GM12892 (cell line): ENCODE measurements at places on chromosomes 6 and 20.

DNA sequence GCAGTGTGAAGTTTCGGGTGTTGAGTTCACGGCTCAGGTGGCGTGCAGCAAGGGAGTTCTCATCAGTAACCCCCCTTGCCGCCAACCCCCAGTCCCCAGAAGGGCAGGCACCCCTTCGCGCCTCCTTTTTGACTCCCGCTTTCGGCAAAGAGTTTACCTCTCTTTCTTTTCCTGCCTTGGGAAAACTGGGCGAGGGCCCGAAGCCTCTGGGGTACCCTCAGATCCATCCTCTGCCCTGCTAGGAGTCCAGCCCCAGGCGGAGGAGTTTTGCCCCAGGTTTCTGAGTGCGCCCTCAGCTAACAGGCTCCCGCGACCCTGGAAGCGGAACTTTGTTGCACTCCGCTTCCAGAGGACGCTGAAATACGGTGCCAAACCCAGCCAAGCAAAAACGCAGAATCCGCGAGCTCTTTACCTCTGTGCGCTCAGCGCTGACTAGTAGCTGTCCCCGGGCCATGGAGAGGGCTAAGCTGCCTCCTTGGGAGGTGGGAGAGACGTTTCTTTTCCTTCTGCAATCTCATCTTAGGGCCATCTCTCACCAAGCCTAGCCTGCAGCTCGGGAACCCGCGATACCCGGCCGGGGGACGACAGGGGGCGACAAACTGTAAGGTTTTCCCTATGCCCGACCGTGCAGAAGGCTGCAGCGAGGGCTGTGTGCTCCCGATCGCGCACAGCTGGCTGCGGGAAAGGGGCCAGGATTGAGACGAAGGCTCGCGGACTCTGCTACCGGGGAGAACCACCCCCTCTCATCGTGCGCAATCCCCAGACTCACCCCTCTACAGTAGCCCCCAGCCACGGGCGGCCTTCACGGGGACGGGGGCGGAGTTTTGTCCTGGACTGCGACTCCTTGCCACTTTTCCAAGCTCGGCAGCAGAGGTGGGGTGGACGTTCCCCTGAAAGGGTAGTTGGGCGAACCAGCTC, 2.7 kb upstream of the PAX1 start:
- DNase-seq, result no peak

DNA sequence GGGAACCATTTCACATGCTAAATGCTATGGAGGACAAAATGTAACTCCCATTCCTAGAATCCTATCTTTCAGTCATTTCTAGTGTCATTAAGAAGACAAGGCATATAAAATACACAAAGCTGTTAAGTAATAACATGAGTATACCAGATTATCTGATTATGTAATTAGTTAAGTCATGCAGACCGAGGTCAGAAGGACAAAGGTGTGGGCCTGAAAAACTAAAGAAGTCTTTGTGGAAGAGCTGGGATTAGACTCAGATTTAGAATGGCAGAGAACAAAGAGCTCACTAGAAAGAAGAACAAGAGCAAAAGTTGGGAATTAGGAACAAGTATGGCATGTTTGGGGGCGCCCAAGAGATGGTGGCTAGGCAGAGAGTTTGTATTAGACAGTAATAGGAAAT, 37.0 kb downstream of the EFHC1 start:
- DNase-seq, result no peak

- no peak for DNase-seq
Measured at GRCh38 chr20:24607402-24607801, 138.0 kb downstream of the SYNDIG1 start.

DNA sequence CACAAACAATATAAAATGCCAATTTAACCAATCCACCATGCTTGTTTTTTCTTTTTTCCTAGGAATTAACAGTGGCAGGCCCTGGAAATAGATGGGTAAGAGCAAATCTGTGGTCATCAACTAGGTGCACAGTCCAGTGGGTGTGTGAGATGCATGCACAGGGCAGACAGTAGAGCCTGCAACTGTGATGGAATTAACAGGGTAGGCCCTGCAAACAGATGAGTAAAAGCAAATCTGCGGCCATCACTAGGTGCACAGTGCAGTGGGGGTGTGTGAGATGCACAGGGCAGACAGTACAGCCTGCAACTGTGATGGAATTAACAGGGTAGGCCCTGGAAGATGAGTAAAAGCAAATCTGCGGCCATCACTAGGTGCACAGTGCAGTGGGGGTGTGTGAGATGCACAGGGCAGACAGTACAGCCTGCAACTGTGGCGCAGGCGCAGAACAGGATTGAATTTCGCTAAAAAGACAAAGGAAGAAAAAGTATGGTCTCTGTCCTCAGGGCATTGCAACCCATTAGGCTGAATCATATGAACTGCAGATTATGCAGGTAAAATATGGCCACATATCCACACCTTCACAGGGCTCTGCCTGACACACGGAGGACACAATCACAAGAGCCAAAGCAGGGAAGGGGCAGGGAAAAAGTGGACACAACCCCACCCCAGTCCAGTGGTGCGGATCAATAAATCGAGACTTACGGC, 41.0 kb upstream of the IPCEF1 start:
- DNase-seq, result no peak

DNA sequence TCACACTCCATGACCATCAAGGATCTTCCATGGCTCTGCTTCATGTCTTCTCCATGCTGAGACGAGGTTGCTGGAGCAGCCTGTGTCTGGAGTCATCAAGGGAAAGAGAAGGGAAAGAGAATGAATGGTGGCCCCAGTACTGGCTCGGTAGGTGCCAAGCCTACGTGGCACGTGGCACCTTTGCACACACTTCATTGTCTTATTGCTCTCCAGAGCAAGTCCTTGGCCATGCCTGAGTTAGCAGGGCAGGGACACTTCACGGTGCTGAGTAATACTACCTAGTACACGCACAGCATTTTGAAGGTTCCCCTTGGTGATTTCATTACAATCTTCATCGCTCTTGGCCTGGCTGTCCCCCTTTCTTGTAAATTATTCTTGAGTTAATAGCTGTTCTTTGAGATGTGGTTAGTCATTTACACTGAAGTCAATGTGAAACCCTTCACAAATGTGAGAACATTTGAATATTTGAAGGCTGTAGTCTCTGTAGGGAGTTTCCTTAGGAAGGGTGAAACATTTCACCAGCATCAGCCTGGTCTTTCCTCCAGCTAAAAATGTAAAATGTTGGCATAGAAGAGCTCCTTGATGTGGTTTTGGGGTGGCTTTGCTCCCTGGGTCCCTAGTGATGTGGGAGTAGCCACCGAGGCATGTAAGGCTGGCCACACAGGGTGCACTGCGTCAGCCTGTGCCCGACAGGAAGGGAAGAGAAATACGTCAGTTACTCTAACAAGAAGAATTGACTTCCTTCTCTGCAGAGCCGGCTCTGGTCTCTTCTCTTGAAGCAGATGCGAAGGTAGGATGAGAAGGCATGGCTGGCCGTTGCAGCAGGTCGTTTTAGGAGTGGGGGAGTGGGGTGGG, at the start of gene SYTL3:
Gene SYTL3, plus strand, starts transcription at position 766 of the 855 bp plus-strand sequence. CDS start 13,215 bp downstream, outside the sequence.
- DNase-seq, result no peak

DNA sequence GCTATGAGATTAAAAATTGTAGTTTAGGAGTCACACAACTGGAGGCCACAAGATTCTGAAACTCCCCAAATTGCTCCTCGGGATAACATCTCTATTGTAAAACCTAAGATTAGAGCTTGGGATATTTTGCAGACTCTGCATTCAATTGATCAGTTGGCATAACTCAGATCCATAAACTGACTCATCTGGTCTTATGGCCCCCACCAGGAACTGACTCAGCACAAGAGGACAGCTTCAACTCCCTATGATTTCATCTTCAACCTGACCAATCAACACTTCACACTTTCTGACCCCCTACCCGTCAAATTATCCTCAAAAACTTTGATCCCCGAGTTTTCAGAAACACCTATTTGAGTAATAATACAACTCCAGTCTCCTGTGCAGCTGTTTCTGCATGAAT, 257.3 kb downstream of the HAO1 start:
- DNase-seq, result no peak

GRCh38 chr20:11459090-11459890, 458.4 kb upstream of the BTBD3 start:
- no peak for DNase-seq

GRCh38 chr6:113052506-113052905, 705.4 kb downstream of the RFPL4B start:
- DNase-seq, result no peak

GRCh38 chr20:47792021-47792618, 6.8 kb upstream of the SULF2 start:
- no peak for DNase-seq

GRCh38 chr6:53701333-53702218, 36.0 kb upstream of the KLHL31 start:
- no peak for DNase-seq

GRCh38 chr20:62823688-62824475, 7.0 kb downstream of the COL9A3 start:
- DNase-seq, result no peak

- DNase-seq, result no peak
Measured at GRCh38 chr20:47326658-47327268, 29.7 kb downstream of the ZMYND8 start.
